ENCODE measurements at places on chromosomes 7 and 10.

- no peak for DNase-seq
Measured at GRCh38 chr10:66472156-66472555, 453.7 kb upstream of the LRRTM3 start.

DNA sequence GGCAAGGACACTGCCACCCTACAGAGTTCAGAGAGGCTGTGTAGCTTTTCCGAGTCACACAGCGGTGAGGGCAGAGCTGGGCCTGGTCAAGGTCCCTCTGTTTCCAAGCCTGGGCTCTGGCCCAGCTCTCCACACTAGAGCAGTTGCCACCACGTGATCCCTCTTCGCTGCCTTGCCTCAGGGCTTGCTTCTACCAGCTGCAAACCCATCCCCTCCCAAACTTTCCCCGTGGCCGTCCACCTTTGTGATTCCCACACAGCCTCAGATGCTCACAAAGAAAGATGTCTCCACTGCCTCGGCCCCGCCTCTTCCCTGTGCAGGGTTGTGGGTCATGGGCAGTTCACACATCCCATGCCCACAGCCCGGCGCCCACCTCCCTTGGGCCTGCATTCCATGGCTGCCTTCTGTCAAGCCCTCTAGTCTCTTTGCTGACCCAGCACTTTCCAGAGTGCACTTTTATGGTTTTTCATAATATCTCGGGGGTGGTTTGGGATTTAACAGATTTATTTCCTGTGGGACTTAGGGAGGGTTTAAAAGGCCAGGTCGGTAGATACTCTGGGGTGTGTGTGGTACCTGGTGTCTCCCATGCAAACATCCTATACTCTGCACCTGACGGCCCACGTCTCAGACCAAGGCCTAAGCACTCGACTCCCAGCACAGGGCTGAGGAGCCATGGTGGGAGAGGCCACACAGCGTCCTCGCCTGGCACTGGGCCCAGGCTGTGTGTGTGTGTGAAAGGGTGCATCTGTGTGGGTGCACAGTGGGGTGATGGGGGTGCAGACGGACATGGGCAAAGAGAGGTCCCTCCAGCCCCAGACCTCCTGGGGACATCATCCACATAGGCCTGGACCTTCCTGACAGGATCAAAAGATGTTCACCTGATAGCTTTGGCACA, 59.6 kb downstream of the PKD1L1 start:
- DNase-seq = no peak

- DNase-seq = no peak
Measured at GRCh38 chr10:122716025-122716424, 16.4 kb upstream of the C10orf120 start.

DNA sequence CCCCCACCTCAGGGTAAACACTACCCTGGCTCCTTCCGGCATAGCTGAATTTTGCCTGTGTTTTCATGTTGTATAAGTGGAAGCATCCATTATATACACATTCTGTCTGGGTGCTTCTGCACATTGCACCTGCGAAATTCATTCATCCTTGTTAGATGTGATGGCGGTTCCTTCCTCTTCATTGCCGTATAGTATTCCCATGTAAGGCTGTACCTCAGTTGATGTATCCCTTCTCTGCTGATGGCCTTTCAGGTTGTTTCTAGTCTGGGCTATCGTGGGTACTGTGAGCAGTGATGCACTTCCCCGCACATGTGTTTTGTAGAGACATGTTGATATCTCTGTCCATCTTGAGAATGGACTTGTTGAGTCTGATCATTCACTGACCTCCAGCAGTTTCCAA, 28.9 kb downstream of the ELFN1 start:
- DNase-seq = no peak

GRCh38 chr7:124720195-124720594, 45.4 kb downstream of the GPR37 start:
- no peak for DNase-seq

DNA sequence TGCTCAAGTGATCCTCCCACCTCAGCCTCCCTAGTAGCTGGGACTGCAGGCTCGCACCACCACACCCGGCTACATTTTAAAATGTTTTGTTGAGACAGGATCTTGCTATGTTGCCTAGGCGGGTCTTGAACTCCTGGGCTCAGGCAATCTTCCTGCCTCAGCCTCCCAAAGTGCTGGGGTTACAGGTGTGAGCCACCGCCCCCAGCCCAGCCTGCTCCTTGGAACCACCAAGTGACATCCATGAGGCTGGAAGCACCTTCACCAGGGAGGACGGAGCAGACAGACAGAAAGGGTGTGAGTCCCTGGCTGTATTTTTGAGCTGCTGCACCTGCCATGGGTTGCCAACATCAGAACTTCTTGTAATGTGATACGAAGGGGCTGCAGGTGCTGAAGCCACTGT, 62.3 kb upstream of the UBE3C start:
- no peak for DNase-seq

DNA sequence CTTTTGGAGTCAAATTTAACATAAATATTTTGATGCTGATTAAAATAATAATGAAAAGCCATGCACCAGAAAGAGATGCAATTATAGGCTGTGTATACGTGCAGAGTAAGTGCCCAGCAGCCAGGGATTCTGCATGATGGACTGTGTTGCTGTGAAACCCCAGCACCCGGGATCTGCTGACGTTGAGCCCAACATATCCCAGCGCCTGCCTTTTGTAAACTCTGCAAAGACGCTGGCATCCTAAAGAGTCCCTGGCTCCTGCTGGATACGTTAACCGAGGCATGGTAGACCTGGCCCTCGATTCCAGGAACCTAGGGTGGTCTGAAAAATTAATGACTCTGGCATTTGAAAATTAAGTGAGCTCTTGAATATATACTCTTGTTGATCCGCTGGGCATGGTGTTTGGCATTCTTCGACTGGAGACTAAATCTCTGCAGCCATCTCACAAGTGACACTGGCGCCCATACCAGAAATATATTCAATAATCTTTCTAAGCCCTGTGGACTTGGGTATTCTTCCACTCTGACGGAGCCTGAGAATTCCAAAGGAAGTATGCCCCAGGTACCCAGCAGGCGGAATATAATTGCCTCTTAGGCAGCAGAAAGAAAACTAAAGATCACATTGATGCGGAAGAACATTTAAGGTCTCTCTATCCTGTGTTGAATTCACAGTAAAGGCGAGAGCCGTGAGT, 191.2 kb upstream of the SH2B2 start:
- DNase-seq = no peak

DNA sequence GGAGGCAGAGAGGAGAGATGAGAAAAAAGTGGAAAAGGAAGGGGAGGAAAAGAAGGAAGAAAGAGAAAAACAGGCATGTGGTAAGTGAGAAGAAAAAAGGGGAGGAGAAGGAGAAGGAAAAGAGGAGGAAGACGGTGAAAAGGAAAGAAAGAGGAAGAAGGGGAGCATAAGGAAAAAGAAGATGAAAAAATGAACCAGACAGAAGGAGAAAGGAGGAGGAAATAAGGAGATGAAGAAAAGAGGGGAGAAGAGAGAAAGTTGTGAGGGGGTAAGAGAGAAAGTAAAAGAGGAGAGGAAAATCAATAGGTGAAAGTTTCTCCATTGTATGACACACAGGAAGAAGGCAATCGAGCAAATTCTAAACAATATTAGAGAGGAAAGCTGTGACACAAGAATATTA, 663.8 kb downstream of the GRID1 start:
- DNase-seq = no peak

DNA sequence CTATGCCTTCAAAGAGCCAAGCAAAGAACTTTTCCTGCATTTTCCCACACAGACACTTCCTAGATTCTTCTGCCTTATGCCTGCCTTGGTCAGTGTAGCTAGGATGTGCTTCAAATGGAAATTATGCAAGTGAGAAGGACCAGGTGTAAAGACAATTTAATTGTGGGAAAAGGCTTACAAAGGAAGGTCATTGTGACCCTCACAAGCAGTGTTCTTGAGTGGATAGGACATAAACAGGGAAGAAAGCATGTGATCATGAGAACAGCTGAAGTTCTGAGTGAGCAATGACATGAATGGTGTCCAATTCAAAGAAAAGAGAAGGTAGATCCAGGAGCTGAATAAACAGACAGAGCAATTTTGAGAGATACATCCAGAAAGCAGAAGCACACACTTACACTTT, 1.3 kb upstream of the PIP start:
- no peak for DNase-seq

DNA sequence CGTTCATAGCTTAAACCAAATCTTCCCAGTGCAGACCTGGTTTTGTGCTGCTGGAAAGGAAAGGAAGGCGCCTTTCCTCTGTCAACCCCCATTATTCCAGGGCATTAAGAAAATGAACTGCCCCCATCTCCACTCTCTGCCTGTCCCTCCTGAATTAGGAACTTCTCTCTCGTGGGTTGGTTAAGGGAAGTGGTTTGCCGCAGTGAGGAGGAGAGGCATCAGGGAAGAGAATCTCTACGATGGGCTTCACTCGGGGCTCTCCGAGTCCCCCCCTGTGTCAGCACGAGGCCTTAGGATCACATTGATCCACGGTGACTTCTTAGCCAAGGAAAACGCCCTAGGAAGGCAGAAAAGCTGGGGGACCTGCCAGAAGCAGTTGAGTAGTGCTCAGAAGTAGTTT, 53.9 kb upstream of the LYZL2 start:
- DNase-seq = no peak

- no peak for DNase-seq
Measured at GRCh38 chr7:145986248-145986874, 130.2 kb upstream of the CNTNAP2 start.

DNA sequence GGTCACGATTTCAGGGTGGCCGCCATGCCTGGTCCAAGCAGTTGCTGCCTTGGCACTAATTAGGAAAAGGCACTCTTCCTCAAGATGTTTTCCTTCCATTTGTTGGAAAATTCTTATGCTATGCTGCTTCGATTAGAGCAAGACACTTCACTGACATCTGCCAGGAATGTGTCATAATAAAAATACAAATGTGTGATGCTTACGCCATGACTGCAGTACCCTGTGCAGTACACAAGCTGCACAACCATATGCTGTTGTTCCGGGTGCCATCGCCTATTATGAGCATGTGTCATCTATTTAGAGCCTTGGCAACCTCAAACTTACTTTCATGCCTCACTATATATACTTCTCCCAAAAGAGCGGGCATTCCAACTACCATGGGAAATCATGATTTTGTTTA, 14.9 kb upstream of the MPP7 start:
- DNase-seq = no peak

DNA sequence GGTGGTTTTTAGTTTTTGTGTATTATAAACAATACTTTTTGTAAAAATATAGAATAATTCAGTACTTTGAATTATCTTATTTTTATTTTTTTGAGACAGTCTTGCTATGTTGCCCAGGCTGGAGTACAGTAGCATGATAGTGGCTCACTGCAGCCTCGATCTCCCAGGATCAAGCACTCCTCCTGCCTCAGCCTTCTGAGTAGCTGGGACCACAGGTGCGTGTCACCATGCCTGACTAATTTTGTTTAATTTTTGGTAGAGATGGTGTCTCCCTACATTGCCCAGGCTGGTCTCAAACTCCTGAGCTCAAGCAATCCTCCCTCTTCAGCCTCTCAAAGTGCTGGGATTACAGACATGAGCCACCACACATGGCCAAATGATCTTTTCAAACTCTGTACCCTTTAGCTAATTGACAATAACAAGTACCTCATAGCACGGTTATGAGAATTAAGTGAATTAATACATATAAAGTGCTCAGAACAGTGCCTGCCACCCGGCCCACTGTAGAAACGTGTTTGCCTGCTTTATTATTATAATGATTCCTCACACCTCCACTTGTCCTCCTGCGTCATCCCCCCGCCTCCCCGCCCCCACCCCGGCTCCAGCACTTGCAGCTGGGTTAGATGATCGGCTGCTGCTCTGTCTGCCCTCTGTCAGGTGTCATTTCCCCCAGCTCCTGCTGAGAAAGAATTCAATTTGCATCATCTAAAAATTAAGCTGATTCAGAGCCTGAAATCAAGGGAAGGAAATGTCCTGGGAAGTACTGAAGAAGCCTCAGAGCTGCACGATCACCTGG, 53.6 kb upstream of the NRF1 start:
- DNase-seq = no peak

GRCh38 chr7:130492523-130493274, 814 bp downstream of the MEST start:
- DNase-seq = peak; percentile 12

GRCh38 chr10:83233691-83234090, 905.6 kb upstream of the GHITM start:
- DNase-seq = no peak

DNA sequence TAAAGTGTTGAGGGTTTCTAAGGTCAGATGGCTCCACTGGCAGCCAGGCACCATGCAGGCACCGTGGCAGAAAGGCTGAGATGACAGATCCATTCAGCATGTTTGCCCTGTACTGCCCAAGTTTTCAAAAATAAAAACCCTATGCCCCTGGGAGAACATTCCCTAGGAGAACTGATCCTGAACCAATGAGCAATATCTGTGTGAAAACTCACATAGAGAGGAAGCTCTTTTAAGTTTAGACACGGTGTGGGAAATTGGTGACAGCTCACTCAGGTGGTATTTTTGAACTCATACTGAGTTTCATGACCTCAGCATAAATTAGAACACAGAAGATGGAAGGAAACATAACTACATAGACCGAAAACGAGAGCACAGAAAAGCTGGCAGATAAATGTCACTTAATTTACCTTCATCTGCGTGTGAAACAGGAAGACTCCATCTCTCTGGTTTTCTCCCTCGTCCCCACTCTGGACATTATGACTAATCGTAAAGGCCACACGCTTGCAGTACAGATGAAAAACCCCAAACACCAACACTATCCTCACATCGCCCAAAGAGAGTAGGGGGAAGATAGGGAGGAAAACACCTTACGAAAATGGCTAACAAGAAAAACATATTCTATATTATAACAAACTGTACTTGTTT, 127.8 kb downstream of the ICA1 start:
- DNase-seq = no peak

GRCh38 chr7:123075838-123076467, 80.5 kb upstream of the TAS2R16 start:
- DNase-seq = no peak

- no peak for DNase-seq
Measured at GRCh38 chr7:12655161-12655560, 32.3 kb upstream of the ARL4A start.

DNA sequence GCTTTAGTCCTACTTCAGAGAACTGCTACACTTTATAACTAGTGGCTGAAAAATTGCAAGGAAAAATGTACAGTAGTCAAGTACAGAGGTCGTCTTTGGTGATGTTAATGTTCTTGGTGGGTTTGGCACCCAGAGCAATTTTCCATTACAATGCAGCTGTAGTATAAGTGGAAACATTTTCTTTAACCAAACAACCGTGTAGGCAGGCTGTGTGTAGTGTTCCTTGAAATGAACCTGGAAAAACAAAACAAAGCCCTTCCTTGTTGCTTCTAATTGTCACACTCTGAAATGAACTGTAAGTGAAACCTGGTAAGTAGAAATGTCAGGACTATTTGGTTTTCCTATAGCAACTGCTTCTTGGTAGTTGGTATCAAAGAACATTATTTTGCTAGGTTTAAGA, 256.9 kb downstream of the MDFIC start:
- DNase-seq = no peak

GRCh38 chr10:92284112-92284704, 6.7 kb downstream of the CPEB3 start:
- DNase-seq = no peak

DNA sequence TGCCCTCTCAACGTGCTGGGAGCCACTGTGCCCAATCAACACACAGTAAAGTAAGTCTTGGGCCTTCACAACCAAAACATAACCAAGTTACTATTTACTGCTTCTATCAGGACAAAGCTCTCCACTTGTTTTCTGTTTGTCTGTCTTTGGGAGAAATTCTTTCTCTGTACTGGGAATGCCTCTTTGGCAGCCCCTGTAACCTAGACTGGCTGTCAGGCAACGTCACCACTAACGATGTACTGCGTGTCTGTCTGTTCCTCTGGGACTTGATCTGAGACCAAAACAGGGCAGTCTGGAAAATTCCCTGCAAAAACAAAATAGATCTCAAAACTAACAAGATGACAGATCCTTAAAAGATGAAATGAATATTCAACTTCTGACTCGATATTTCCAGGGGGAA, 113.0 kb downstream of the SMURF1 start:
- no peak for DNase-seq
